A549 treated with DMSO at 1 μM for 4 hours (cell line): ENCODE measurements at places on chromosomes 2 and 18. TPM values are rescaled to one million over a fixed set of nuclear protein-coding genes. Genes with fewer than 3 reads are reported as not detected.

Gene GREB1L
- total RNA-seq, result 1.7 to 3.9 TPM (median 2.2 TPM) in 5 replicates

Gene PASK
- total RNA-seq, result 6.4 to 9.9 TPM (median 8.7 TPM) in 5 replicates

Gene FOXD4L1
- 0.31 to 0.87 TPM (median 0.33 TPM) in 5 replicates for total RNA-seq

Gene AQP4
- total RNA-seq, result 0.06 TPM in 1 of 5 replicates, not detected in the others

Gene PMAIP1
- 11.9 to 16.4 TPM (median 14.1 TPM) in 5 replicates for total RNA-seq

Gene DSG2
- 48.7 to 82.8 TPM (median 68.1 TPM) in 5 replicates for total RNA-seq

Gene TBR1
- total RNA-seq, result 0.01 to 0.11 TPM (median 0.08 TPM) in 3 of 5 replicates, not detected in the others

Gene UPP2
- not detected in 5 replicates for total RNA-seq

Gene UGT1A5
- 0.04 TPM in 1 of 5 replicates, not detected in the others for total RNA-seq

Gene DSG4
- total RNA-seq, result 0.02 TPM in 1 of 5 replicates, not detected in the others

Gene SERPINB13
- not detected in 5 replicates for total RNA-seq

Gene SPEG
- 5.8 to 8.1 TPM (median 6.6 TPM) in 5 replicates for total RNA-seq

Gene LAMA3
- total RNA-seq, result 29.5 to 44.3 TPM (median 41.7 TPM) in 5 replicates

Gene NEU2
- total RNA-seq, result not detected in 5 replicates

Gene C2orf80
- not detected in 5 replicates for total RNA-seq

Gene LCT
- 0.02 to 0.06 TPM (median 0.02 TPM) in 5 replicates for total RNA-seq

Gene EFEMP1
- total RNA-seq, result 30.5 to 51.4 TPM (median 45.1 TPM) in 5 replicates

Gene PLA2R1
- 1.8 to 3.8 TPM (median 2.5 TPM) in 5 replicates for total RNA-seq

Gene LYPD1
- total RNA-seq, result 15.1 to 20.5 TPM (median 18.2 TPM) in 5 replicates

Gene GPAT2
- total RNA-seq, result not detected in 5 replicates

Gene LYG1
- total RNA-seq, result 0.49 to 2.6 TPM (median 1.6 TPM) in 5 replicates

Gene PUM2
- total RNA-seq, result 41.0 to 58.5 TPM (median 51.5 TPM) in 5 replicates

Gene VAMP5
- total RNA-seq, result 0.15 TPM in 1 of 5 replicates, not detected in the others

Gene EFHD1
- total RNA-seq, result 1.6 to 2.6 TPM (median 1.9 TPM) in 5 replicates

Gene SAG
- not detected in 5 replicates for total RNA-seq

Gene DGKD
- total RNA-seq, result 92.0 to 98.9 TPM (median 95.7 TPM) in 5 replicates

Gene IWS1
- total RNA-seq, result 36.9 to 44.1 TPM (median 40.7 TPM) in 5 replicates

Gene KCNK3
- 1.2 to 1.6 TPM (median 1.4 TPM) in 5 replicates for total RNA-seq

Gene ALK
- total RNA-seq, result 0.04 TPM in 1 of 5 replicates, not detected in the others

Gene VWC2L
- not detected in 5 replicates for total RNA-seq

Gene TMEM178A
- total RNA-seq, result 0.10 to 0.17 TPM (median 0.15 TPM) in 4 of 5 replicates, not detected in the other

Gene MFSD2B
- total RNA-seq, result 0.15 to 0.31 TPM (median 0.17 TPM) in 5 replicates

Gene THSD7B
- total RNA-seq, result not detected in 5 replicates

Gene PARD6G
- 1.8 to 3.3 TPM (median 3.1 TPM) in 5 replicates for total RNA-seq

Gene OSR1
- 4.9 to 9.0 TPM (median 5.3 TPM) in 5 replicates for total RNA-seq

Gene SEC11C
- total RNA-seq, result 53.1 to 67.2 TPM (median 59.3 TPM) in 5 replicates
